ENCODE measurements at places on chromosomes 5 and 9. TPM values are rescaled to one million over a fixed set of nuclear protein-coding genes. Genes with fewer than 3 reads are reported as not detected.

Gene TXNDC8
- not detected for total RNA-seq

Gene NOXA1
- 1.2 TPM for total RNA-seq

Gene CAMLG
- total RNA-seq: 100 TPM

Gene PCDHGA12
- 3.7 TPM for total RNA-seq

Gene RUSC2
- total RNA-seq: 50.5 TPM

Gene ZDHHC21
- total RNA-seq: 53.4 TPM

Gene ENHO
- 53.4 TPM for total RNA-seq

Gene IL33
- 8.6 TPM for total RNA-seq

Gene LCN2
- total RNA-seq: not detected

Gene PCDHB6
- 3.3 TPM for total RNA-seq

Gene ZBTB5
- 20.4 TPM for total RNA-seq

Gene SCGB3A2
- not detected for total RNA-seq

Measured in frontal cortex (tissue), 4 donors.